ENCODE measurements at places on chromosomes 5 and 9.
A peak's percentile ranks its signal among the peaks of the same experiment; 100 is the strongest.

DNA sequence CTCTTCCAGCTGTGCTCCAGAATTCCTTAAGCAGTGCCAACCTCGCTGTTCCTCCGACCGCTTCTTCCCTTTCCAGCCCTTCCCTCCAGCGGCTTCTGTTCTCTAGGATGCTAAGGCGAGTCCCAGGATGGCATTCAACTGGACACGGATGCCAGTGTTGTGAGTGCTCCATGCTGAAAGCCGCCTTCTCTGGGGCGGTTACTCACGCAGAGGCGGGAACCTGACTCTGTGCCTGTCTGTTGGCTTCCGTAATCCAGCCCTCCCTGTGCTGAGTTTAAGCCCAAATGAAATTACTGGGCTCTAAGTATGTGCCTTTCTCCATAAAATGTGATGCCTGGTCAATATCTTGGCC is 20.2 kb downstream of the COL5A1 start:
- DNase-seq = no peak

DNA sequence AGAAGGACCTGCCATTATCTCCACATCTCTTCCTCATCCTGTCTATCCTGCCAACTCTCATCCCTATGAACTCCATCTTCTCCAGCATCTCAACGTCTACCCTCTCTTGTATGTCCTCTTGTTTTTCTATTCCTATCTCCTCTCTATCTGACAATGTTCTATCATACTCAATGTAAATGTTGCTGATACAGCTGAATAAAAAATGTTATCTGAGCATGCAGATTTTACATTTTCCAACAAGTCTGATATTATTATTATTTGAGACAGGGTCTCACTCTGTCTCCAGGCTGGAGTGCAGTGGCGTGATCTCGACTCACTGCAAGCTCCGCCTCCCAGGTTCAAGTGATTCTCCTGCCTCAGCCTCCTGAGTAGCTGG is 56.0 kb upstream of the RAI14 start:
- no peak for DNase-seq

GRCh38 chr5:156240414-156240813 is 86.5 kb upstream of the SGCD start:
- DNase-seq = no peak

DNA sequence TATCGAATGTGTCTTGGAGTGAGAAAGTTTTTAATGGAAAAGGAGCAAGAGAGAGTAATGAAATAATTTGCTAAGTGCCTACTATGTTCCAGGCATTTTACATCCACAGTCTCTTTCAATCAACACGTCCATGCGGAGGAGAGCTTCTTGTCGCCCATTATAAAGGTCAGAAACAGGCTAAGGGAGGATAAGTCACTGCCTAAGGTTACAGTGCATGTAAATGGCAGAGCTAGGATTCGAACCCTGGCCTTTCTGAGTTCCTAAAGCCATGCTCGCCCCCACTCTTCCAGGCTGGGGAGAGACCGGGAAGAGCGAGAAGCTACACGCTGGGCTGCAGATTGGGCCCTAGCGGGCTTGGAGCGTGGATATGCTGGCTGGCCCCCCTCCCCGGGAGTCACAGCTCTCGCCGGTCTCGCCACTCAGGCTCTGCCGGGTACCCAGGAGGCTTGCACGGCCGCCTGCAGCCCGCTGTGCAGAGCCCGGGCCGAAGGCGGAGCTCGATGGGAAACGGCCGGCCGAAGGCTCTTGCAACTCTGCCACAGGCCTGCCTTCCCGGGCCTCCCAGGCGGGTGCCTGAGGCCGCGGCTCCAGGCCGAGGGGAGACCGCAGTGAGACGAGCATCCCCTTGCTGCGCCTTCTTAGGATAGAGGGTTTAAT is 775 bp upstream of the LHX2 start:
- DNase-seq = no peak

- no peak for DNase-seq
These were observed 7.0 kb upstream of the DCTN4 start for GRCh38 chr5:150765799-150766169.

DNA sequence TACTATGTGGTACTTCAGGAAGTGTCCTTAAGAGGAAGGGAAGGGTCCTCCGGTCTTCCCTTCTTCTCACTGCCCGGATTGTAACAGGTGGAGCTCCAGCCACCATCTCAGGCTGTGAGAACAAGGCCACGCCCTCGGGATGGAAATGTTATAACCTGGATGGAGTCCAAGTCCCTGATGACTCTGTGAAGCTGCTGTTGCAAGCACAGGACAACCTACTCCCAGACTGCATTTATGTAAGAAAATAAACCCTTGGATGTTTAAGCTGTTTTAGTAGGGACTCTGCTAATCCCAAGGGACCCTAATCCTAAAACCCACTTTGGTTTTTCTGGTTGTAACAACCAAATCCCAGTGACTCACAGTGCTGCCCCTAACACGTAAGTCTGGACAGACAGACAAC is 221.6 kb downstream of the ACTL7B start:
- DNase-seq = no peak

GRCh38 chr5:126462239-126463014 is 39.2 kb downstream of the GRAMD2B start:
- no peak for DNase-seq

GRCh38 chr5:174311121-174311520 is 265.6 kb downstream of the NSG2 start:
- no peak for DNase-seq

- peak; percentile 79 for DNase-seq
These were observed 22.0 kb upstream of the MAPK9 start for GRCh38 chr5:180313677-180314505.

- no peak for DNase-seq
These were observed 51.2 kb downstream of the INVS start for GRCh38 chr9:100150214-100150613.

DNA sequence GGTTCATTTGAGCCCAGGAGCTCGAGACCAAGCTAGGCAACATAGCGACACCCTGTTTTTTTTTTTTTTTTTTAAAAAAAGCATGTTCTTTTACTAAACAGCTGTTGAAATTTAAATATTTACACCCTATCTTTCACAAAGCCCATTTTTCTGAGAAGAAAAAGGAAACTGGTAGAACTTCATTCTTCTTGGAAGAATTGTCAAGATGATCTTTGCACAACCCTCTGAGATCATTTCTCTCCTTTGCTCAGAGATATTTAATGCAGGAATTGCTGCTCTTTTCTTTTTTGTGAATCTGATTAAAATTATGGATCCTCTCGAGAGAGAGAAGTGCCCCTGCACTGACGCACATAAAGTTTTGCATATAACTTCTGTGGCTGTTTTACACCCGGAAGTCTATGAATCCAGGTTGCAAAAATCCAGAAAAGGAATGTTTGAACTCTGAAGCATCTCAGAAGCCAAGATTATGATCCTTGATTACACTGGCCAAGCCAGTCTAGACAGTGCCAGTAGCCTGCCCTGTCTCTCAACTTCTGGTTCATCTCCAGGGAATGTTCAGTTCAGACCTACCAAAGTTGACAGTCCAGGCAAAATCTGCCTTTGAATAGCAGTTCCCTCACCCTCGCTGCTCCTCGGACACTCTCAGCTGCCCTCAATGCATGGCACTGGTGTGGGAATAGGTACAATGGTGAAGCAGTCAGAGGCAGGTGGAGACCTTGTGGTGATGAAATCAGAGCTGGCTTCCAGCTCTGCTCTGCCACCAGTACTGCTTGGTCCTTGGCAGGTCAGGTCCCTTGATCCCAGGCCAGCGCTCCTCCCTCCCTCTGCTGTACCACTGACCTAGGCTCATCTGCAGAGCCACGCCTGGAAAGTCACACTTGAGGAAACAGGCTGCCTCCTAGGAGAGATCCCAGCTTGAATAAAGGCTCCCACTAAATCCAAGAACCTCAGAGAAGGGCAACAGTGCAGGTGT is 13.3 kb upstream of the SLC31A2 start:
- DNase-seq = no peak

DNA sequence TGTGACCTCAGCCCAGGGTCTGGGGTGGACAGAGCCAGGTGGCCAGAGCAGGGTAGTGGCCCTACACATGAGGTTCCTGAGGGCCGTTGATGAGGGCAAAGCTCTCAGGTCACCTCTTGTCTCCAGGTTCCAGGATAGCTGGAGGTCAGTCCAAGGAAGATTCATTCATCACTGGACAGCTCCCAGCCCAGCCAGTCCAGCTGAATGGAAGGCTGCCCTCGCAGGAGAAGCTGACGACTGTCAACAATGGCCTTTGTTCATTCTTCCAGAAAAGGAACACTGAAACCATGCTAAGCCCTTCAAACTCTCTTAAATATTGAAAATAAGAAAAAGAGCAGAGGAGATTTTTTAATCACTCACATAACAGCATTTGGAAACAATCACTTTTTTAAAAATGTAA is 169.7 kb upstream of the TBCA start:
- DNase-seq = no peak

- no peak for DNase-seq
These were observed 4.6 kb downstream of the TUBB4B start for GRCh38 chr9:137245450-137246421.

- no peak for DNase-seq
These were observed 2.4 kb upstream of the MOB3B start for GRCh38 chr9:27532046-27532445.

DNA sequence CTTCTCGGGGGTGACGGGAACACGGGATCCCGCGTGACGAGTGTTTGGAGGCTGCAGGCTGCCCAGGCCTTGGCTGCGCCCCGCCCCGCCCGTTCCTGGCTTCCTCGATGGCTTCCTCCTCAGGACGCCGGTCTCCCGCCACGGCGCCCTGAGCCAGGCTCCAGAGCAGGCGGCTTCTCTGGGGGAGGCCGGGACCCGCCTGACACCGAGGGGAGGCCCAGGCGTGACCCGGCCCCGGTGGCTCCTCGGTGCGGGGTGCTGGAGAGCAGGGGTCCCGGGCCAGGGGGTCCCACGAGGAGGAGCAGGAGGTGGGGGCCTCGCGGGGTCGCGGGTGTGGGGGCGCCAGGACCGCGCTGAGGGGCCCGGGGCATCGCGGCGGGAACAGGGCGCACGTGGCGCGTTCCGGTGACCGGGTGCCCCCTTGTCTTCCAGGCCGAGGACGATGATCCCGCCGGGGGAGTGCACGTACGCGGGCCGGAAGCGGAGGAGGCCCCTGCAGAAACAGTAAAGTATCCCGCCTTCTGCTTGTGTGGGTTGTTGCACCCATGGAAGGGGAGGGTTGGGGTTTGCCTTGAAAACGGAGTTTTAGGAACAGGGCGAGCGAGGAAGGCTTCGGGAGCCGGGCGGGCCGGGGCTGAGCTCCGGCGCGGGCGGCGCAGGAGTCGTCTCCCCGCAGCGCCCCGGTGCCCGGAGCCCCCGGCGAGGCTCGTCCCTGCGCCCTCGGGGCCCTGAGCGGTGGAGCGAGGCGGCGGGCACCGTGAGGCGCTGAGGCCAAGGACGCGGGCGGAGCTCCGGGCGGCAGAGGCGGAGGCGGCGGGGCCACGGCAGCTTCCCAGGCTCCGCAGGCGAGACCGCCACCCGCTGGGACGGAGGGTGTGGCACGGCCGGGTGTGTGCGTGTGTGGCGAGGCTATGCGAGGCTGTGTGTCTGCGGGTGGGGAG is 22.2 kb downstream of the AHRR start:
- no peak for DNase-seq
